ENCODE measurements at places on chromosomes 5 and 9.

GRCh38 chr5:137316346-137316736, 182.8 kb downstream of the SPOCK1 start:
- DNase-seq: no peak

DNA sequence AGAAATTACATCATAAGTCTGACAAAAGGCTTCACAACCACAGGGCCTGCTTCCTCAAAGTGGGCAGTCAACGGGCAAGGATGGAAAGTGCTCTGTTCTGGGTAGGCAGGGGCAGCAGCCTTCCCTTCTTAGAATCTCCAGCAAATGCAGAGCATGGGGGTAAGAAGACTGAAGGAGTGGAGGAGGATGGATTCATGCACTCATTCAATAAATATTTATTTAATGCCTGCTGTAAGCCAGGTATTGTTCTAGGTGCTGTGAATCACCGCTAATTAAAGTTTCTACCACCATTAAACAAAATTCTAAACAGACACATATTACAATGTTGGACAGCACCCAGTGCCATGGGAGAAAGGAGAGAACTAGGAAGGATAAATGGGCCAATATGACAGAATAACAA, 195.6 kb downstream of the ELAVL2 start:
- no peak for DNase-seq

- peak; percentile 28 for DNase-seq
These were observed 18.7 kb downstream of the HSD17B4 start for GRCh38 chr5:119470851-119471451.

DNA sequence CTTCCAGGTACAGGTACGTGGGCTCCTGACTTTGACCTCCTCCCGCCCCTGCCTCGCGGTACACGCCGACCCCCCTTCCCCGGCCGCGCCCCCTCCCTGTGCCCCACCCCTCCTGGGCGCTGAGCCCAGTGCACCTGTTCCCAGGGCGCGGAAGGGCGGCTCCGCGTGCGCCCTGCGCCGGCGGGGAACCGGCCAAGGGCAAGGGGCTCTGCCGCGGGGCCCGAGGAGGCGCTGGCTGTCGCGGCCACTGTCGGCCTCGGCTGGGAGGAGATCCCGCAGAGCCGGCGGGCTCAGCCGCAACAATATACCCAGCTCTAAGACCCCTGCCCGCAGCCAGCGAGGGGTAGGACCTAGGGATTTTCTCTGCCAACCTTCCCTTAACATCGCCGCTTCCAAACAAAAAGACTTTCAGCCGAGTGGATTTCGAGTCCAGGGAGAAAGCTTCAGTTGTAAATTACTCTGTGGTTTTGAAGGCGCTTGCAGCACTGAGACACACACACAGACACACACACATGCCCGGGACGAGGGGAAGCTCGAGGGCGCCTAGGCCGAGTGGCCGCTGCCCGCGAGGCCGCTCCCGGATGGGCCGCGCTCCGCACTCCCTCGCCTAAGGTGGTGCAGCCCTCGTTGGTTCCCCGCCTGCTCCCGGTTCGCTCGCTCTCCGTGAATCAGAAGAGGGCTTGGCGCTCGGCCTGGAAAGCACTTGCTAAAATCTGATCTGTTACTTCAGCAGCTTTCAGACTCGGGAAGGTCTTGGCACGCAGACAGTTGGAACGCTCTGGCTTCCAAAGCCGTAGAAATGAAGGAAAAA, 1.2 kb downstream of the FGF18 start:
- peak; percentile 69 for DNase-seq

DNA sequence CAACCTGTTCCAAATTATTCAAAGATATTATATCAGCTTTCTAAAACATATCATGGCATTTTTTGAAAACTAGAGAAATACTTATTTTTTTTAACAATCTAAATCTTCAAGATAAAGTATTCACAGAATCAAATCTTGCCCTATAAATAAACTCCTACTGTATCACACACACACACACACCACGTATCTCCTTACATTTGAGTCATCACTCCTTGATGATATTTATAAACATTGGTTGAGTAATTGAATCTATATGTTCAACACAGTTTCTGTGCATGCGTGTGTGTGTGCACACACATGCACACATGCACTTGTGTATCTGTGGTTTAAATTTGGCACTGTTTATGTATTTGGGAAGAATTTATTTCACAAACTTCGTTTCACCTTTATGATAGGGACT, 1716.4 kb downstream of the EFNA5 start:
- DNase-seq: no peak

DNA sequence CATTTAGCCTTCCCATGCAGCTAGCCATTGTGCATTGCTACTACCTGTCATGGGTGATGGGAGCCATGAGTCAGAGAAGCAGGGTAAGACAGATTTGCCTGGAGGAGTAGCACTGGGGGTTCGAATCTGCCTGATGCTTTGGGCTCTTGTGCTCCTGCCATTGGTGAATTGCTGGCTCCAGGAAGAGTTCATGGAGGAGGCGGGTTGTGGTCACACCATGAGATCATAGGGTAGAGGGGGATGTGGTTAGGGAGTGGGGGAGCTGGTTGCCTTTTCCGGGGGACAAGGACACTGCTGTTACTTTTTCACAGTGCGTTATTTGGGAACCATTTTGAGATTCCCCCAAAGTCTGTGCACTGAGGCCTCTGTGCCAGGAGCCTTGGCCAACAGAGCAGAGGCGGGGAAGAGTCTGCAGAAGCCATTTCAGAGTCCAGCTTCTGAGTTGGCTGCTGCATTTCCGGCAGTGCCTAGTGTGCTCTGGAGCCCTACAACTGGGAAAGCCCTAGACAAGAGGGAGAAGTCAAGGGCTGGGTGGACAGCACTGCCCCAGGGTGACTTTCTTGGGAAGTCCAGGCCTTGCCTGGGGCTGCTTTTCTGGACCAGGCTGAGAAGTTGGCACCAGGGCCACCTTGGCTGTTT, 6.2 kb downstream of the ANGPTL2 start:
- DNase-seq: no peak

GRCh38 chr5:155885199-155885598, 441.8 kb upstream of the SGCD start:
- DNase-seq: no peak

GRCh38 chr9:71984403-71984802, 73.0 kb downstream of the C9orf85 start:
- DNase-seq: peak; percentile 59

DNA sequence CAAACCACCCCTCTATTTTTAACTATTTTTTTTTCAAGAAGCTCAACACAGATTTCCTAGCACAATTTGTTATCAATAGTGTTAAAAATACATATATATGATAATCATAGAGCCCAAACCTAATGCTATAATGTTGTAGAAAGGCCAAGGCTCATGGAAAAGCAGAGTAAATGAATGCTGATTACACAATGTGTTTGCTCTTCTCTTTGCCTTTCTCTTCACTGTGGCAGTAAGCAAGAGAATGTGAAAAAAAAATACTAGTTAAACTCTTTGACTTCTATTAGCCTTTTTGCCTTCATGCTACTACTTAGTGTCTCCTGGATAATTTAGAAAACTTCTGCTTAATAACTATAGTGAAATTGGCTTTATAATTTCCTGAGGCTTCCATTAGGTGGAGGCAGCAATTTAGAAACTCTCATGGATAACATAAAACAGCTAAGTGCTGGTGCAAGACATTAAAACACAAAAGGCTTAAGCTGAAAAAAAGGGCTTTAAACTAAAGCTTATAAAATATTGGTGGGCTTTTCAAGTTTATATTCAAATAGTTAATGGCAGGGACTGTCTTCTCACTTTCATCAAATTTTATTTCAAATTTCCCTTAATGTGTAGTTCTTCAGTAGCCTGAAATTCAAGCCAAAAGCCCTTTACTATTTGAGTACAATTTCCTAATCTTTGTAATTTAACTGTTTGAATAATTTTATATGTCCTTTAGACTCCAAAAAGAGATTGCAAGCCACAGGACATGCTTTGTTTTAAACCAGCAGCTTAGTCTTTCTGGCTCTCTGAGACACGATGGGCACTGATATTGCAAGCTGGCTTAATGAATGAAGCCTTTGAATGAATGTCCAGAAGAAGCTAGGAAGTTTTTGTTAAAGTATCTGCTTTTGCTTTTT, 2031.8 kb upstream of the CDH6 start:
- no peak for DNase-seq

Measured in brain microvascular endothelial cell (primary cell).